T47D (cell line): ENCODE measurements at places on chromosomes 1 and 21.

DNA sequence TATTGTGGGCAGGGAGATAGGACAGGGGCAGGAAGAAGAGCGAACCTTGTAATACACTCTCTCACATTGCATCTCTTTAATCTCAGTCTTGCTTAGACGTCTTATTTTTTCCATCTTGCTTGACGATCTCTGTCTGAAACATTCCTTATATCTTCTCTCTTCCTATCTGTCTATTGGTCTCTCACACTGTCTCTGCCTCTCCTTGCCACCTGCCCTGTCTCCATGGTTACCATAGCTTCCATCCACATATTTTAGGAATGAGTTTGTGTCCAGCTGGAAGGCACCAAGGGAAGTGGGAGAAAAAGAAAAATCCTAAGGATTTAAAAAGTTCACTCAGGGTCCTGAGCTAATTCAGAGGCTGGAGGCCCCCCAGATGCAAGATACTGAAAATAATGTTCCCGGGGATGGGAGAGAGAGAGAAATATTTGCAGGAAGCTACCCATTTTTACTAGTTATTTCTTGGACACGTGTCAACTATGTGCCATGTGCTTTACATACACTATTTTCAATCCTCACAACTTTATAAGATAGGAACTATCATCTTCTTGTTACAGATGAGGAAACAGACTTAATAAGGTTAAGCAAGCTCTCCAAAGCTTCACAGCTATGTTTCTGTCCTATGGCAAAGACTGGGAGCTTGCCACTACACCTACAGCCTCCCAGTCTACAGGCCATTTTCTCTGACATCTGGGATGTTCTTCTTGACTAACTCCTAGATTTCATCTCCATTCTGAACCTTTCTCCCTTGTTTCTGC is 933 bp downstream of the ANKRD34A start:
- DNase-seq: no peak

DNA sequence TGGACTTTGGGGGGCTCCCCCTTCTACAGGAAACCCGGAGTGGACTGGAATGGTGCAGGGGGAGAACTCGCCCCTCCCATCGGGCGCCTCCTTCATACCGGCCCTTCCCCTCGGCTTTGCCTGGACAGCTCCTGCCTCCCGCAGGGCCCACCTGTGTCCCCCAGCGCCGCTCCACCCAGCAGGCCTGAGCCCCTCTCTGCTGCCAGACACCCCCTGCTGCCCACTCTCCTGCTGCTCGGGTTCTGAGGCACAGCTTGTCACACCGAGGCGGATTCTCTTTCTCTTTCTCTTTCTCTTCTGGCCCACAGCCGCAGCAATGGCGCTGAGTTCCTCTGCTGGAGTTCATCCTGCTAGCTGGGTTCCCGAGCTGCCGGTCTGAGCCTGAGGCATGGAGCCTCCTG is at the start of gene TNFRSF14:
TNFRSF14 (plus strand) TSS at position 95 of the 401 bp plus-strand sequence; CDS start at position 389, 294 bp downstream.
- DNase-seq: peak; percentile 23

DNA sequence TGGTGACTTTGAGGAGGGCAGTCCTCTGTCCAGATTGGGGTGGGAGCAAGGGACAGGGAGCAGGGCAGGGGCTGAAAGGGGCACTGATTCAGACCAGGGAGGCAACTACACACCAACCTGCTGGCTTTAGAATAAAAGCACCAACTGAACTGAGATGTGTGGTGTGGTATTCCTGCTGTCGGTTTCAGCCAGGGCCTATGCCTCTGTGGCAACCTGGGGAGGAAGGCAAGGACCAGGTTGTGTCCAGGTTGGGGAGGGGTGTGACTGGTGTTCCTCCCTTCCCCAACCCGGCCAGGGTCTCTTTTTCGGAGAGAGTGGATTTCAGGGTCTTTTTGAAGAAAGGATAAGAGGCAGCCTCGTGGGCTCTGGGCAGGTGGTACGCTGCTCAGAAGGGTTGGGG is 6.3 kb downstream of the PROK1 start:
- DNase-seq: no peak

DNA sequence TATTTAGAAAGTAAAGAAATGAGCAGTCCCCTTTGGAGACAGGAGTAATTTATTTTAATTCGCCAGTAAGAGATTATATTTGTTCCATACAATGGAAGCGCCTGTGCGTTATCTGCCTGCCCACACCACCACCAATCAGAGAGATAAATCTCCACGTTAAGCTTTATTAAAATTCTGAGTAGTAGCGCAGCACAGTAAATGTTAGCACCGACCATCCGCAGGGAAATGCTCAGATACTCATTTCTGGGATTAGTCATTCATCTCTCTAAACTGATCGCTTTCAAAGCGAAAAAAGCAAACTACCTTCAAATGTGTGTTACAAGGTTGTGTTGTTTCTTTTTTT is 1.2 kb downstream of the ETS2 start:
- no peak for DNase-seq

GRCh38 chr1:35568975-35569395 is 4.1 kb upstream of the TFAP2E start:
- peak; percentile 74 for DNase-seq

GRCh38 chr1:81114191-81114590 is 686.5 kb upstream of the ADGRL2 start:
- no peak for DNase-seq

GRCh38 chr1:230901671-230902070 is 33.4 kb upstream of the C1orf198 start:
- no peak for DNase-seq

DNA sequence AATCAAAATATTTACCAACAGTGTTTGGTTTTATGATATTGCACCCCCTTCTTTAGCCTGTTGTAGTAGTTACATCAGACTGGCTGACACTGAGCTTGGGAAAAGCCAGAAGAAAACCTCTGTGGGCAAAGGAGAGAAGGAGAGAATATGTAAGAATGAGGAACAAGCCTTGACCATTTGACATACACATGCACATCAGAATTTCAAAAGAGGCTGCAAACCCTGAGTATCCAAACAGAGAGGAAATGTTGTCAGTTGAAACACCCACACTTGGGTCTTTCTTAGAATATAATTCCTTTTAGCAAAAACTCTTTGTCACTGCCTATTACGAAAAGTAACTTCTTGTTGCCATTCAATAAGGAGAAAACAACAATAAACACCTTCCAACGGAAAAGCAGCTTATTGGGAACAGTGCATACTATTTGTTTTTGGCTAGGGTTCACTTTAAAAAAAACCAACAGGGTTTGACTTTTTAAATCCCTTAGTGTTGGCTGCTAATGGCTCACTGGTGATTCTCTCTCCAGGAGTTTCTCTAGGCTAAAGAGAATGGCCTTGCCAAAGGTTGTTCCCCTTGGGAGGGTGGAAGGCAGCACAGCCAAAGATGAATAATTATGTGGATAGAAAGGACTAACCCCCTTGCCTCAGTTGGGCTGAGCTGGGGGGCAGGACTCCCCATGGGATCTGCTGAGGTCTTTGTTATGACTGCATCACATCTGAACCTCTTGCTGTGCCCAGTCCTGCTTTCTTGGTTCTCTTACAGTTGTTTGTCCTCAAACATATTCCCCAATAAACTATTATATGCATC is 48.9 kb downstream of the GORAB start:
- no peak for DNase-seq

DNA sequence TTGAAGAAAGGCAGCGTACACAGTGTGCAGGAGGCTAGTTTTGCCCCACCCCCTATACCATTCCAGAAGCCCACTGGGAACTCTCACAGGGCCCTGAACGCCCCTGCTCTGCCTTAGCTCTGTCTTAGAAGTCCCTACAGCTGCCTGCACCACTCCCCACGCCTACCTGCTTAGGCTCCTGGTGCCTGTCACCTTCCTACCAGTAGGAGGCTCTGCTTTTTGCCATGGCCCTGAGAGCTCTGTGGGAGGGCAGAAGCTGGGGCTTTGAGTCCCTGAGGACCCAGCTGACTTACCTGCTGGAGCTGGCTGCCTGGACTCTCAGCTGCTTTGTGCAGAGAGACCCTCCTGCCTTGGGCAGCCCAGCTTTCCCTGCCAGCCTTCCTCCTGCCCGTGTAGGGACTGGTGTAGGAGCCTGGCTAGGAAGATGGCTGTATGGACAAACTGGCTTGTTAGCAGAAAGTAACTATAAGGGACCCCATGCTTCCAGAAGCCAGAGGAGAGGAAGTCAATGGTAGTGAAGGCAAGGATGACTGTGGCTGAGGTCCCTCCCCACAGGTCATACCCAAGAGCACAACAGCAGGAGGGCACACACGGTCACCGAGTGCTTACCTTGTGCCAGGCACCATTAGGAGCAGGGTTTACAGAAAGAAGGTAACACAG is 9.8 kb upstream of the CELSR2 start:
- no peak for DNase-seq

DNA sequence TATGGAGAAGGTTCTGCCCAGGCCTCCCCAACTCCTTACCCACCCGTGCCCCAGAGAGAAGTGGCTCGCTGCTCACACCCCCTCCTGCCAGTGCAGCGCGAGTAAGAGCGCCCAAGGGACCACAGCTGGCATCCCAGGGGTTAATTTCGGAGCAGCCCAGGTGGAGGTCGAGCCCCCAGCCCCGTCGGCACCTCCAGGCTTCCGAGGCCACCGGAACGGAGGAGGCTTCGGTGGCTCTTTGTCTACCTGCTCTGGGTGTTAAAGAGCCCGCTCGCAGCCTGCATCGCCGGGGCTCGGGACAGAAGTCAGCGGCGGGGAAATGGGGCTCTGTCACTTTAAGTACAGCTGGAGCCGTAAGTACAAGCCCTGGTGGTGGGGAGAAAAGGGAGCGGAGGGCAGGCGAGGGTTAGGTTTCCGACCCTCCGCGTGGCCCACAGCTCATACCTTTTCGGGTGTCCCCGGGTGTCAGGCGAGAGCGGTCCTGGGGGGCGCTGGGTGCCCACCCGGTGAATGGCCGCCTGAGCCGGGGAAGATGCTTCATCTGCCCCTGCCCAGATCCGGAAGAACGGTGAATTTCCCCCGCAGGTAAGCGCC is 89.4 kb upstream of the IPO9 start:
- DNase-seq: peak; percentile 84
